ENCODE measurements at places on chromosomes 16 and 17.

DNA sequence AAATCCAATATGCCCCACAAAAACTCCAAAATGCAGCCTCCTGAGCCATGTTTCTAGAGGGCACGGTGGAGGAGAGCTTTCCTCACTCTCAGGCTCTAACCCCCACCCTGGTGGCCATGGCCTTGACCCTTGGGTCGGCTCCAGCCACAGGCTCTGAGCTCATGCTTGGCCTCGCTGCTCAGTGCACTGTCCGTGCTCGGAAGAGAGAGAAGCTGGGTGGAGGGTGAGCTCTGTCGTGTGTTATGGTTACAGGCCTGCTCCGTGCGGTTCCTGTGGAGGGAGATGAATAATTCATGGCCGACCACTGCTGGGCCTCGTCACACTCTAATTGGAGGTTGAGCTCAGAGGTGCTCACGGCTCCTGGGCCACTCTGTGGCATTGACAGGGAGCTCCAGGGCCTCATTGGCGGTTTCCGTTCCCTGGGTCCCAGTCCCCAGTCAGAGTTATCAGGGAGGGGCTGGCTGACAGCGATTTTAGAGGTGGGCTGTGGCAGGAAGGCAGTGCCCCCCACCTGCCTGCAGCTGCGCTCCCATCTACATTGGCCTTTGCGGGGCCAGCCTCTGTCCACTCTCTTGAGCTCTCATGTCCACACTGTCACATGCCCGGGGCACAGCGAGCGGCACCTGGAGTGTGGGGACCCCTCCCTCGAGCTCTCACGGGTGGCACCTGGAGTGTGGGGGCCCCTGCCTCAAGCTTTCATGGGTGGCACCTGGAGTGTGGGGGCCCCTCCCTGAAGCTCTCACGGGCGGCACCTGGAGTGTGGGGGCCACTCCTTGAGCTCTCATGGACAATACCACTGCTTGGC lies 24.9 kb downstream of the ACSF3 start:
- no peak for DNase-seq

DNA sequence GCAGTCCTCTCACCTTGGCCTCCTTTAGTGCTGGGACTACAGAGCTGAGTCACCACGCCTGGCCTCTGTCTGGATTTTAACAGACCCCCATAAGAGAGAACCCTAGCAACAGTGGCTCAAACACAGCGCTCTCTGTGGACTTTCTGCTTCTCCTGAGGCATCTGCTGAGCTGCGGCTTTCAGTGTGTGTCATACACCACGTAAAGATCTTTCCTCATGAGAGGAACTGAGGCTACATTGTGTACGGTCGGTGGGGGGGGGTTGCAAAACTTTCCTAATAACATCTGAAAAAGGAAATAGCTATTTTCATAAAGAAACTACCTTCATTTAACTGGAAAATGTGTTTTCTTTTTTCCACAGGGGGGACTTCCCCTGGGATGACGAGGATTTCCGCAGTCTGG lies 32.9 kb downstream of the DEF8 start:
- DNase-seq: no peak

DNA sequence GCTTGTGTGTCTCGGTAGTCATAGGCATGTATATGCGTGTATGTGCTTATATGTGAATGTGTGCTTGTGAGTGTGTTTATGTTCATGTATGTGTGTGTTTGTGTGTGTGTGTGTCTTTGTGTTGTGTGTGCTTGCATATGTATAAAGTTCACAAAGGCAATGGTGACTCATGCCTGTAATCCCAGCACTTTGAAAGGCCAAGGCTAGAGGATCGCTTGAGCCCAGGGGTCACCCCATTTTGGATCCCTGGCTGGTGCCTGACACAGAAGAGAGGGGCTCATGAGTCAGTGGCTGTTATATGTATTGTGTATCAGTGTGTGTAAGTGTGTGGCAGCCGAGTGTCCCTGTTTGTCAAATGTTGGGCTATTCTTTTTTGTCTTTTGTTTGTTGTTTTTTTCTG lies 69.3 kb downstream of the ABCC1 start:
- DNase-seq: no peak

- no peak for DNase-seq
Measured at GRCh38 chr16:29816694-29817441, 916 bp downstream of the PAGR1 start.

All from LNCaP clone FGC (cell line).